ENCODE measurements at places on chromosomes 2 and 18.

DNA sequence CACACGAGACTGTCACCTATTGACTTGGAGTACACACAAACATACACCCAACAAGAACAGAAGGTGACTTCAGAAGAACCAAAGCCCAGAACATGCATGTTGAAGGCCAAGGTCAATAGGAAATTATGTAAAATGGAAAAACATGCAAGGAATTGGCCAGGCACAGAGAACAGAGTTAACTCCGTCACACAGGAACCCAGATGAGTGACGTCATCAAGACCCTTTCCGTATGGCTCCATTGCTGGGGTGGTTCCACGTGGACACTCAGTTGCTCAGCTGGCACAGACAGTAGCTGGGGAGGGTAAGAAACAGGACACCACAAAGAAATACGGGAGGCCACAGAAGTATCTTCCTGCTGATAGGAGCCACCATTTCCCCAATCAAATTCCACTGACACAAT is 18.4 kb downstream of the SOX11 start:
- DNase-seq = no peak

DNA sequence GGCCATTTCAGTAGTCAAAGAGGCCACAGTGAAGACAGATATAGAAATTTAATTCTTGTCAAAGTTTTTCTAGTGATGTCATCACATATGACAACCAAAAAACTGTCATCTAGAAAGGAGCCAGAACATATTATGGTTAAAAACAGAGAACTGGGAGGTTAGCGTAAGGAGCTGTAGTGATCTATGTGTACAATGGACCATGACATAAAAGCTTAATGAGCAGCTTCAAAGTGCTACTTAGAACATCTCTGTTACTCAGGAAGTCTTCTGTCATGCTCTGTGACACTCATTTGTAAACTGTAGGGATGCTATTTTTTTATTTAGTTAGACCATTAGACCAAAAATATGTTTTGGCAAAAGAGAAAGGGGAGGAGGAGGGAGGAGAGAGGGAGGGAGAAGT is 57.3 kb downstream of the CMPK2 start:
- no peak for DNase-seq

GRCh38 chr2:8633735-8634313 is 48.0 kb upstream of the ID2 start:
- DNase-seq = no peak

GRCh38 chr2:127678991-127679390 is 3.7 kb upstream of the LIMS2 start:
- no peak for DNase-seq

GRCh38 chr18:78242254-78242643 is 737.4 kb upstream of the SALL3 start:
- no peak for DNase-seq

DNA sequence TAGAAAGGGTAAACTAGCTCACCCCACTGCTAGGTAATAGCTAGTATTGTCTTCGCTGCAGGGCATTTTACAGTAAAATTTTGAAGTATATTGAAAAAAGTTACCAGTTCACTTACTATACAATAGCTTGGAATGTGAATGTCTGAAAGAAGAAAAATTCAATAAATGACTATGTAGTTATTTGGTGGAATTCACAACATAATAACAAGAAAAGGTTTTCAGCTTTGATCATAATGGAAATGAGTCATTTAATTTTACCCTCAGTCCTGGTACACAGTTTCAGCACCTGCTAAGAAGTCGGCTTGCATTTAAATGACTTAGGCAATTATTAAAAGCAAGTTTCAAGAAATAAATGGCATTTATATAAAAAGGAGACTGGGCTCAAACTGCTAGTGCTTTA is 90.4 kb downstream of the NUP35 start:
- no peak for DNase-seq

DNA sequence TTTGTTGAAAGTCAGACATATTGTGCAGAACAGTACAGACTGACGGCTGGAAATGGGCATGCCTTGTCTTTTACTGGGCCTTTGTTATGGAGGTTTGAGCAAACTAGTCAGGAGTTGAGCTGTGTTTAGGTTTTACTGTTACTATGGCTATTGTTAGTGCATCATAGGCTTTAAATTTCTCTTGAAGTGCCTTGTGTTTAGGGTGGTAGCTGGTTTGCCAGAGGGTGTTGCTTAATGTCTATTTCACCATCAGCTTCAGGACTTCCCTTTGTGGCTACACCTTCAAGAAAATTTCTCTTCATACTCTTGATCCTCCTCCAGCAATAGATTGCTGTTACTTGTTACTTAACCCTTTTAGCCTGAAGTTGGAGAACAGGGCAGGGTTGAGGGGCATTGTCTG is 104.6 kb downstream of the CAPN13 start:
- no peak for DNase-seq

DNA sequence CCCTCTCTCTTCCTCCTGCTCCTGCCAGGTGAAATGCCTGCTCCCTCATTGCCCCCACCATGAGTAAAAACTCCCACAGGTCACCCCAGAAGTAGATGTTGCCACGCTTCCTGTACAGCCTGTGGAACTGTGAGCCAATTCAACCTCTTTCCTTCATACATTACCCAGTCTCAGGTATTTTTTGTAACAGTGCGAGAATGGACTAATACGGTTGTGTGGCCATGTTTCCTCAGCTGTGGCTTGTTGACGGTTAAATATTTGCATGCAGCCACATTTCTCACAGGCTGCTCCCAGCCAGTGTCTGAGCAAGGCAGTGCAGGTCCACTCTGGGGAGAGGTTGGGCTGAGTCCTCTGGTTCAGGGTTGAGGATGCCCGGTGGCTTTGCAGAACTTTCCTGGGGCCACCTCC is 27.8 kb upstream of the COPS8 start:
- no peak for DNase-seq

DNA sequence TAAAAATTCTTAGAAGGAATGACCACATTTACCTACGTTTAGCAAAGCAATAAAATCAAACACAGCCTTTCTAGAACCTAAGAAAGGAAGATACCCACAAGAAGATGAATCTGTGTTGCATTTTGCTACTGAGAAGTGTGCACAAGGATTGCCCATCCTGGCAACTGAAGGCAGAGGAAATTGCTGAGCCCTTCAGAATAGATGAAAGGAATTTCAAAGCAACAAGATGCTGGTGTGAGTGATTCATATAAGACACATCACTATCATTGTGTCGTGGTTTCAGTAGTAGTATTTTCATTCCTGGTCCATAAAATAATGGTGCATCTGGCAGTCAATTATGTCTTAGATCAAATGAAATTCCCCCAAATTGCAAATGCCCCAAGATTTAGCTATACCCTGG is 48.4 kb upstream of the ANKRD44 start:
- DNase-seq = no peak

DNA sequence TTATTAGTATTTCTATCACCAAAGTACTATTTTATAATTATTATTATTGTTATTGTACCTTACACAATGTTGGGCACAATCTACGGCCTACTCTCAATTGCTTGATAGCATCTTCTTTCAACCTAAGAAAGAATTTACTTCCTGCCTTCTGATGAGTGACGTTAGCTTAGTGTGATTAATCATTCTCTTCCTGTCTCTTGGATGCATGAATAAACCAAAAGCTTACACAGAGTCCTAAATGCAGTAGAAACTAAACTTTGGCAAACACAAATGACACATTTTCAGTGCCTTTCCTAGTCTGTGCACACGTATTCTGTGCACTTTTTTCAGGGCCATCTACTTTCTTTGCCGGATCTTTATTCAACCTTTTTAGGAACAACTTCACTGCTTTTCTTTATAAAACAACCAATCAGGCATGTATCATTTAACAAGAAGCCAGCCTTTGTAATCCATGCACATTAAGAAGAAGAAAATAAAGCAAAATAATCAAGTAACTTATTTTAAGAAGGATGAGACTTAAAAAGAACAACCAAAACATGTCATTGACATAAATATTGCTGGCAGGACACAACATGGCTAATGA is 19.1 kb downstream of the TRAK2 start:
- DNase-seq = no peak

GRCh38 chr2:2747797-2748301 is 416.8 kb upstream of the MYT1L start:
- DNase-seq = no peak

- no peak for DNase-seq
Observed at GRCh38 chr2:74562126-74562775, 7.7 kb downstream of the DOK1 start.

- no peak for DNase-seq
Observed at GRCh38 chr2:174969091-174969734, 36.0 kb downstream of the CHN1 start.
